ENCODE measurements at places on chromosomes 5 and 9.

DNA sequence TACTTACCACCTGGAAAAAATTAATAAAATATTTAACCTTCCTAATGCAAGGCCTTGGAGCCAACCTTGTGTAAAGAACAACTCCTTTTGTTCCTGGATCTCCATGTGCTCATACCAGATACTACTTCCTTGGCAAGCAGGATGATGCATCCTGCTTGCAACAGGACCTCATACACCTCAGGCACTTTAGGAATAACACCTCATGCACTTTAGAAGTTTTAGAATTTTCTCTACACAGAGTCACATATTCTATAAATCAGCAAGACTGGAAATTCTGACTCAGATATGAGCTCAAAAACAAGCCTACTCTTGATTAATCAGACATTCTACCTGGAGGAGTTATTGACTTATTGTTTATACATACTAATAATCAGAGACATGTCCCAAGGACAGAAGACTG lies 209.6 kb upstream of the CDH10 start:
- no peak for DNase-seq

DNA sequence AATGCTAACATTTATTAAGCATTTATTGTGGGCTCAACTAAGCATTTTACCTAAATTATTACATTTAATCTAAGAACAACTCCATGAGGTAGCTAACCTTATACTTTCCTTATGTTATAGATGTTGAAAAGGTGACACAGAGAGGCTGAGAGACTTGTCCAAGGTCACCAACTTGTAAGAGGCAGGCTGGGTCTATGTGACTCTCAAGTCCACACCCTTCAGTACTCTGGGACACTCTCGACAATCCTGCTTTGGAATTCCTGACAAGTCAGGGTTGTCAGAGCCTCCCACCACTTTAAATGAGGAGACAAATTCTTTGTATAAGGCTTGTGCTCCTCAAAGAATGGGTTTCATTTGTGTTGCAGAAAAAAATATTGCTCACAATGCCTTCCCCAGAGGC lies 67.2 kb downstream of the NRG2 start:
- no peak for DNase-seq

- DNase-seq = no peak
Measured at GRCh38 chr5:133128066-133128465, 76.3 kb downstream of the HSPA4 start.

DNA sequence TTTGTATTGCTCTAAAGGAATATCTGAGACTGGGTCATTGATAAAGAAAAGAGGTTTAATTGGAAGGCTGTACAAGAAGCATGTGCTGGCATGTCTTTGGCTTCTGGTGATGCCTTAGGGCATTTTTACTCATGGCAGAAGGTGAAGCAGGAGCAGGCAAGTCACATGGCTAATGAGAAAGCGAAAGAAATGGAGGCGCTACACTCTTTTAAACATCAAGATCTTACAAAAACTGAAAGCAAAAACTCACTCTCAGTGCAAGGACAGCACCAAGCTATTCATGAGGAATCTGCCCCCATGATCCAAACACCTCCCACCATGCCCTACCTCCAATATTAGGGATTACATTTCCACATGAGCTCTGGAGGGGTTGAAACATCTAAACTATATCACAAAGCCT lies 1458.8 kb upstream of the ACO1 start:
- DNase-seq = no peak

DNA sequence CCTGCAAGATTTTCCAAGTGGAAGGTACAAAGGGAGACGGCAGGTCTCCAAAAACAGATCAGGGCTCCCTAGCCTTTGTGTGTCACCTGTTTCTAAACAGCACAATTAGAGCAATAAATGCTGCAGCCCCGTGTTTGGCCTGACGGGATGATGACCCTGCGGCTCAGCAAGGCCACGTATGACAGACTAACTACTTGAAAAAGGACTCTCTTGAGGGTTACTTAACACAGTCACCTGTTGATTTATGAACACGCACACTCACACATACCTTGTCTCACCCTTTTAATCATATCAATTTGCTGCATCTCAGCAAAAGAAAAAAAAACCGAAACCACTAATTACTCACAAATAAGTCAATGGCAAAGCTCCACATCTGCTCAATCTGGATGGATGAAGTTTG lies 199.6 kb upstream of the GAS1 start:
- DNase-seq = no peak

DNA sequence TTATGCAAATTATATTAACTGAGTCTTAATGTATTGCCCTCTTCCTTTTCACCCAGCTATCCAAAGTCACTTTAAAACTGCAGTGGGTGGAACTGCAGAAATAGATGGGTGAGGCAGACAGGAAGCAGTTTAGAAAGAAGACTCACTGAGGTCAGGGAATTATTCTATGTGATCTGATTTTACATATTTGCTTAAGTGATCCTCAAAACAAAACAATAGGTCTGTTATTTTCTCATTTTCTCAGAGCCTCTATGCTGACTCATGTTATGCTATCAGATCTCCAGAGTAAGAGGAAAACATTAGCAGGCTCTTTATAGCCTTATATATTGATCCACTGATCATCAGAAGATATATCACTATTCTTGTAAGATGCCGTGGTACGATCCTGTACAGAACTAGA lies 63.5 kb downstream of the MRPS27 start:
- no peak for DNase-seq

DNA sequence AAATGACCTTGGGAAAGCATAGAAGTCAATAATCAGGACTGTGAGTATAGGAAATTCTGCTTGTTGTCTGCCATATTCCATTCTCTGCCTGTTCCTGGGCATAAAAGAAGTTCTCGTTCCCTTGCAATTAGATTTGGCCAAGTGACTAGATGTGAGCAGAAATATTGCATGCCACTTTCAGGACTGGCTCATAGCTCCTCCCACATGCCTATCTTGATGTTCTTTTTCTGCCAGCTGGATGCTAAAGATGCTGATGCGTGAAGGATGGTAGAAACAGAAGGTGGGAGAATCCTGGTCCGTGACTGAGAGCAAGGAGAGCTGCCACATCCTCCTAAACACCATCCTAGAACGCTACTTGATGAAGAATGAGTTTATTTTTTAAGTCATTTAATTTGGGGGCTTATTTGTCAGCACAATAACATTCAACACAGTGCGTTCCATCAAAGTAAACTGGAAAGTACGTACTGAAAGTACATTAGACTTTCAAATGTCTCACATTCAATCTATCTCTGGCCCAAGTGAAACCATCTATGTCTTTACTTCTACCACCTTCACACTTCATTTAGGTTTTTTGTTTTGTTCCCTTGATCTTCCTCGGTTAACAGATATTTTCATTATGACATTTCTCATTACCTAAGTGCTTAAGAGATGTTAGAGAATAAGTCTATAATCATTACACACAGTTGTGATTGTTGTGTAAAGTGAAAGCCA lies 648.5 kb downstream of the RAB3C start:
- DNase-seq = no peak

GRCh38 chr9:132068605-132069004 lies 11.1 kb downstream of the MED27 start:
- no peak for DNase-seq

DNA sequence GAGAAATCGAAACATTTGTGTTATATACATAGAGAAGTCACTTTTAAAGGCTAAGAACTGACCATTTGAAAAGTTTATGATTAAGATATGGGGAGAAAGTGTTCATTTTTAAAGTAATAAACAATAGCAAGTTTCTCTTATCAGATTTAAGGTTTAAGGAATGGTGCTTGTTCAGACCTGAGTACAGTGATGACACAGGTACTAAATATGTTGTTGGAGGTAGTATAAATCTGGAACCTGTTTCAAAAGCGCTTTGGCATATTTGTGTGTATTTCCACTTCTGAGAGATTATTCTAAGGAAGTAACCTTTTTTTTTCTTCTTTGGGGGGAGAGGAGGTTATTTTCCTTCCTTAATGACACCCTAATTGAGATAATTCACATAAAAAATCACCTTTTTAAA lies 18.4 kb downstream of the CDC42SE2 start:
- no peak for DNase-seq

- DNase-seq = no peak
Measured at GRCh38 chr5:39201781-39202596, 17.4 kb downstream of the FYB1 start.

DNA sequence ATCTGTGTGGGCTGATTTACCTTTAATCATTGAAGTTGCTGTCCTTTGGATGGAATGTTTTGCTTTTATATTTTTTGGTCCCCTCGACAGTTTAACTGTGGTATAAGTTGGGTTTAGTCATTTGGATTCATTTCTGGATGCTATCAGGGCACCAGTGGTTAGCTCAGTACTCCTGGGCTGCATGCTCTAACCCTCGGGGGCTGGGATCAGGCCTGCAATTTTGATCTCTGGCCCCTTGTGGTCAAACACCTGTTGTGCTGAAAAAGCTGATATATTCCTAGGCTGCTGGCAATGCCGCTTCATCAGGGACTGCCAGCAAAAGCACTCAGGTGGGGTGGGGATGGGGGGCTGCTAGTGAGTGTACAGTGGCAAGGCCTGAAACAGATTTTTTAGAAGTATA lies 440.4 kb upstream of the RIOK2 start:
- DNase-seq = no peak

- DNase-seq = no peak
Measured at GRCh38 chr5:10705747-10706146, 55.3 kb downstream of the DAP start.

DNA sequence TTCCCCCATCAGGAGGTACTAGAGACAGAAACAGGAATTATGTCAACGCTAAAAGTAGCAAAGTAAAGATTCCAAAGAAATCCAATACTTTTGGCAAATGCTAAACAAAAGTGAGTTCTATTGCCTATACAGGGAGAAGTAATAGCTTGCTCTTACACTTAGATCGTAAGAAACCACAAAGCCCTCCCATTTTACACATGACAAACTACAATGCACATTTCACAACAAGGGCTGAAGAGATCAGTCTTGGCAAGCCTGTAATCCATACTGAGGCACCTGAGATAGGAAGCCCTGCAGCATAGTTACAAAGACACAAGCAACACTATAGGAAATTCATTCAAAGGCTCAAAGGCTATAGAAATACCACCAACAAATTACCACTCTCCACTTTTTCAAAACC lies 7.7 kb downstream of the HNRNPK start:
- no peak for DNase-seq

- DNase-seq = no peak
Measured at GRCh38 chr5:132808866-132809265, 4.2 kb upstream of the SOWAHA start.

DNA sequence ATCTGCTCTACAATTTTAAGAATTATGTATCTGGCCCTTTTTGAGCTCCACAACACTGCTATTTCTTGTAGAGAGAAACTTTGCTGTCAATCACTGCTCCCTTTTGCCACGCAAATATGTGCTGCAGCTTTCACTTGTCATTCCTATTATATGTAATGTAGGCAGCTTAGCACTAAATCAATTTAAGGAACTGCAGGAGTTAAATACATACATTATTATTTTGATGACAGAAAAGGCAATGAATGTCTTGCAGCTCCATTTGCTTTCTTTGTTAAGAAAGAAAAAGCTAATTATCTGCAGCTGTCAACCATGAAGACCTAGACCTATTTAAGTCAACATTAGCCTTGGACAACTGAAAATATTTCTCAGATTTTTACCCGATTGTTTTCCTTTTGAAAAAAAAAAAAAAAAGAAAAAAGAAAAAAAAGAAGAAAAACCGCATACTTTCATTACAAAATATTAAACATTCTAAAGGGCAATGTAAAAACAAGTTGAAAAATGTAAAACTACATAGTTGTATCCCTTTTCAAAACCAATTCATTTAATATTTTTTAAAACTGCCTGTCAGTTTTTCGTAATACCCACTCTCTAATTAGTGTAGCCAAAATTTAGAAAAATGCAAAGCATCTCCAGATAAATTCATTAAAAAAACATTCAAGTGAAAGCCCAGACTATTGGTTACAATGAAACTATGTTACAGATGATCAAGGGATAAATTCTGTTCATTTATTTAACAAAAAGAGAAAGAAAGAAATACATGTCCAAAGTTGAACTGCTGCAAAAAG lies 57.2 kb downstream of the RFX3 start:
- DNase-seq = no peak

DNA sequence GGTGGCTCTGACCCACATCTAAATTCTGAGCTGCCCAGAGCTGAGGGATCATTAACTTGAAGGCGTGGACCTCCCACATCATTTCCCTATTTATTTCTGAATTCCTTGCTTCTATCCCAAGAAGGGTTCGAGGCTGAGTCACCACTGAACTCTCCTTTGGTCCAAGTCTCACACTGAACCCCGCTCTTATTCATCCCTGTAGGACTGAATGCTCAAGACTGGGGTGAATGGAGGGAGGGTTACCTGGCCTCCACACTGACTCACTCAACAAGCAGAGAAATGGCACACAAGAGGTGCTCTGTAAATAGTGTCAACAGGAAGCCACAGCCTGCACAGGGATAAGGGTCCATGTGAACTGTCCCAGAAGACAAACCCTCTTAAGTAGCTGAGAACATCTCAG lies 79.1 kb upstream of the FSTL4 start:
- no peak for DNase-seq

GRCh38 chr5:159071382-159071781 lies 28.3 kb downstream of the EBF1 start:
- no peak for DNase-seq

GRCh38 chr9:107351382-107352045 lies 68.4 kb downstream of the RAD23B start:
- no peak for DNase-seq

- DNase-seq = no peak
Measured at GRCh38 chr5:159735749-159736660, 180.3 kb upstream of the ADRA1B start.

DNA sequence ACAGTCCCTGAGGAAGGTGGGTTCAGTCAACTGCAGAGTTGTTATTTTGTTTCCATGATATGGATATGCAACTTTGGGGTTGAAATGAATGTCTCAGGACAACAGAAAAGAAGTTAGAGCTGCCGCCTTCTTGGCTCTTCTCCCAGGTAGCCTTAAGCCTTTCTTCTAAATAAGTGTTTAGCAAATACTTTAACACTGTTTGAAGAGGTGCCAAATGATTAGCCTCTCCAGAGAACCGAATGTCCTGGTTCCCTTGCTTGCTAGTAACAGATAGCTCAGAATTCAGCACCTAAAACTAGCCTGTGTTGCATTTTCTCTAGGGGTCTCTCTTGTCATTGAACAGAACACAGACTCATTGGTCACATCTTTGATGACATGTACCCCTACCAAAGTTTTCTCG lies 127.7 kb upstream of the PIK3R1 start:
- DNase-seq = no peak

- no peak for DNase-seq
Measured at GRCh38 chr9:82606492-82607382, 456.2 kb downstream of the RASEF start.

- DNase-seq = peak; percentile 3
Measured at GRCh38 chr9:93679536-93680442, 103.4 kb downstream of the PHF2 start.

DNA sequence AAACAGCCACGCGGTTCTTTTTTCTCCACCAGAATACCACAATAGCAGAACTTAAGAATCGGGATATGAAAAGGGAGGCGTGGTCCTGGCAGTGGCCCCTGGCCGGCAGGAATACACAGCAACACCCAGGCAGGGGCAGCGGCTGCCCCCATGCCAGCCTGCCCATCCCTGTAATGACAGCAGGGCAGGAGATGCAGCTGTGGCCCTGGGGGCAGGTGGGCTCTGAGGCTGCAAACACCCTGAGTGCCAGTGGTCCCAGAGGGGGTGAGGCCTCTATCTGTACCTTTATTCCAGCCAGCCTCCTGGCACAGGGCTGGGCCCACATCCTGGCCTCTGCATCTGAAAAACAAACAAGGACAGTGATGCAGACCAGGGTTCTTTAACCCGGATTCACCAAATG lies 12.4 kb downstream of the DIPK1B start:
- DNase-seq = no peak
